ENCODE measurements at places on chromosomes 4 and X. TPM values are rescaled to one million over a fixed set of nuclear protein-coding genes. Genes with fewer than 3 reads are reported as not detected.
A peak's percentile ranks its signal among the peaks of the same experiment; 100 is the strongest.

Gene MAGEE2
- not detected for total RNA-seq

Gene CCDC120
- total RNA-seq, result 0.59 TPM

Gene TCEAL4
- 12.9 TPM for total RNA-seq

DNA sequence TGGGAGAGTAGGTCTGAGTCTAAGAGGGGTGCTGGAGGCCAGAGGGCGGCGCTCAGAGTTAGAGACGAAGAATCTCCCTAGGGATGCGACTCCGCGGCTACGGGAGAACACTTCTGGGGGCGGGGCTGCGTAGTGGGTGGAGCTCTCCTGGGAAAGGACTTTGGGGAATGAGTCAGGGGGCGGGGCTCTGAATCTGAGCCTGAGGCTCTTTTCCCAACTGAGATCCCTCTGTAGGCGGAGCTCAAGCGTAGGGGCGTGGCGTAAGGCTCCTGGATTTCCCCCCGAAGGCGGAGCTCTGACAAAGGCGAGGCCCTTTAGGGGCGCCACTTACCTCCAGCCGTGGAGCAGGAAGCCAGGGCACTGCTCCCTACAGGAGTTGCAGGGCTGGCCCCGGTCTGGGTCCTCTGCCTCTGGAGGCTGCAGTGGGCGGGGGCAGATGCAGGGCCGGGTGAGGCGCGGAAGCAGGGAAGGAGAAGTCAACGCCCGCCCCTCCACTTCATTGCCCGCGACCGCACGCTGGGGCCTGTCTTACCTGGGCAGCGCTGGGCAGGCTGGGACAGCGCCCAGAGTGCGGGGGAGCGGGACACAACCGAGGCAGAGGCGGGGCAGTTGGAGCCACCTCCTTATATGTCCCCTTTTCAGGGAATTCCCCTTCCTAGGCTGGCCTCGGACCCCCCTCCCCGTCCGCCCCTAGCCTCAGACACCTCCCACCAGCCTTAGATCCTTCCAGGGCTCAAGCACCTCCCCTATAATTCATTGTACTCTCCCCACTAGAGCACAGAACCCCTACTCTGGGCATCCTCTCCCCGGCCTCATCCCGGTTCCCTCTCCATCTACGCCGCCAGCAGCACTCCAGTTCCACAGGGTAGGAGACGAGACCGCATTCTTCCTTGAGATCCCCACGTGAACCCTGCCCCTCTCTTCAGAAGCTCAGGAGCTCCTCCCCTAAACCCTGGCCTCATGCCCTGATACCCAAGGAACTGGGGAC, 1.6 kb downstream of the PRICKLE3 start:
- DNase-seq, result peak; percentile 79

DNA sequence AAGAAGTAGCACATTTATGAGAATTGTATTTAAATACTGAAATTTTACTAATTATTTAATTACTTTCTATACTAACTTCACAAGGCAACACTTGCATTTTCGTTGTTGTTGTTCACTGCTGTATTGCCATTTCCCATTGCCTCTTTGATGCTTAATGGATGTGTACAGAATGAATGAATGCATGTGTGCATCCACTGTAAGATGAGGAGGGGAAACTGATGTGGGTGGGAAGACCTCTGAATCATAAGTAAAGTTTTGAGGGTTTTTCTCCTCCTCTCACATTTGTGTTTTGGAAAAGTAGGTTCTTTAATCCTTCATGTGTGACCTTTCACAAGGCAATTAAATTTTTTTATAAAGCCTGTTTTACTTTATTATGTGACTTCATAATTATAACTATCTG, 46.8 kb downstream of the PDLIM5 start:
- DNase-seq, result no peak

- no peak for DNase-seq
These were observed 75.9 kb upstream of the RPL34 start for GRCh38 chr4:108544481-108544880.

DNA sequence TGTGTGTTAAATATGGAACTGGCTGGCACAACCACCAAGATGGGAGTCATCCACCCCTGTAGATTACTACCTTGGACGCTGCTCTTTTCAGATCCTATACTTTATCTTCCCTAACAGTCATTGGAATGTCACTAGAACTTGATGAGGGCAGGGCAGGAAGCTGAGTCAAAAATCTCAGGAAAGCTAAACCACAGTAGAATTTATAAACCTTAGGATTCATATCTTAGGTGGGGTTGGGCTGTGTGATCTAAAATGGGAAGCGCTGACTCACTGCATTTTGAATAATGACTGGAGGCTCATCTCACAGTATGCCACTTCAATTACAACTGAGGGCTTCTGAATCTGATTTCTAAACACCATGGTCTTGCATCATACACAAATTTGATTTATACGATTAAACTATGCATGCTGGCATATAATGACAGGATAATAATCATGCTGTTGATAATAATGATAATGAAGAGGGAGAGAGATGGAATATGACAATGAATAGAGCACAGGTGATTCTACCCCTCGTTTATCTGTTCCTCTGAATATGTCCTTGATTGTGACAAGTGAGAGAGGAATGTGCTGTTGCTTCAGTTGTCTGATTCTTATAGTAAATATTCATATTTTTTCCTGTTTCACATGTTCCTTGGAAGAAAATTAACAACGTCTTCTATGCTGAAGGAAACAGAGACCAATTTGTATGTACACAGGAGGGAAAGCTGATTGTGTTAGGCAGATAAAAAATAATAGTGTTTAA, 270.3 kb upstream of the HS3ST1 start:
- DNase-seq, result peak; percentile 65

DNA sequence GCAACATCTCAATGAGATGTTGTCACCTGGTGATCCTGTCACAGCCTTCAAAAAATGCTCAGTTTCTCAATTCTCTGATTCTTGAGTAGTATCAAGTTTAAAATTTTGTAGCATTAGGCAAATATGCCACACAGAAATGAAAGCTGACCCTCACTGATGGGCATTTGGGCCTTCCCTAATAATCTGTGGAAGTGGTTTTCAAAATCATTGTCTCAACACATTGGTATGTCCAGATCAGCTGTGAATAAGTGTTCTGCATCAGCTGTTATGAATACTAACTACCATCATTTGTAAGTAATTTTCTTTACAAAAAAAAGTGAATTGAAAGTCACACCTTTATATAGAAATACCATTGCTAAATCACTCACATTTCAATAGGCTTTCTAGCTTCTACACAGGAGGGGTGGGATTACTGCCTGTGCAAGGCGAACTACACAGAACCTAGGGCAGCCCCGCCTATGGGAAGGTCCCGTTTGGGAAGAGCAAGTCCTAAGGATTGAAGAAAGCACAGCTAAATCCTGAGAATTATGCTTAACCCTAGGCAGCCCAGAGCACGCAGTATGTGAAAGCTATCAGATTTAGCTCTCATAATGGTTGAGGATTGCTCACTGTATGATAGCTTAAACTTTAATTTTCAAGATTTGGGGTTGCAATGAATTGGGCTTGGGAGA, 73.4 kb downstream of the GPC3 start:
- no peak for DNase-seq

DNA sequence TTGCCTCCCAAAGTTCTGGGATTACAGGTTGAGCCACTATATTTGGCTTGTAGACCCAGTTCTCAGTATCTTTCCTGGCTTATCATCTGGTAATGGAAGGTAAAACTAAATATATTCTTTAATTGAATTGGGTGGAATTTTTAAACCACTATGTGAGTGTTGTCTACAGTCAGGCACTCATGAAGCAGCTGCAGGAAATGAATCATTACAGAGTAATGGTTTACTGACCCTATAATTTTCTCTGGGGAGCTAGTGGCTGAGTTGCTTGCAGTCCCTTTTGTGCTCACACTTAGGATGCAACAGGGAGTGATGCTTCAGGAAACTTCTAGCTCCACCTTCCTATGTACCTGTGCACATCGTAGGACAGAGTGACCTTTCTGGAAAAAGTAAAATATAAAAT, 4.1 kb upstream of the UGT2B7 start:
- no peak for DNase-seq

Data from MG63 (cell line).